NCI-H2171 (cell line): ENCODE measurements at places on chromosomes 13 and 19.

DNA sequence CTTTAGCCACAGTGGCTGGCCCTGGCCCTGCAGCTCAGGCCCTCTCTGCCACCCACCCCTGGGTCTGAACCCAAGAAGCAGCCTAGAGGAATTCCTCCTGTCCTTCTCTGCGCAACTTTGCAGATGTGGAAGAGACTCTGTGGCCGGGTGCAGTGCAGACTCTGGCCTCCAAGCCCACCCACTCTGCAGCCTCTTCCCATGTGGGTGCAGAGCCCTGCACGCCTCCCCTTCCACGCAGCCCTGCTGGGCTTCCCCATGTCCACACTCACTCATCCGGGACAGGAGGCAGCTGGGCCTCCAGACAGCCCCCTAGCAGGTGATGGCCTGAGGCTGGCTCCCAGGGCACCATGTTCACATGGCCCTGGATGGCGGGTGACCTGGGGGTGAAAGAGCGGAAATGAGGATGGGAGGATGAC, 2.5 kb downstream of the TEX29 start:
- DNase-seq: no peak

- DNase-seq: peak; percentile 86
Observed at GRCh38 chr19:46860846-46861690, at the start of gene ARHGAP35. TSS of gene ARHGAP35 (plus strand) at chr19:46860997. CDS start at chr19:46918676, 57,679 bp downstream.

GRCh38 chr19:44848036-44848811, 2.1 kb downstream of the NECTIN2 start:
- DNase-seq: no peak

DNA sequence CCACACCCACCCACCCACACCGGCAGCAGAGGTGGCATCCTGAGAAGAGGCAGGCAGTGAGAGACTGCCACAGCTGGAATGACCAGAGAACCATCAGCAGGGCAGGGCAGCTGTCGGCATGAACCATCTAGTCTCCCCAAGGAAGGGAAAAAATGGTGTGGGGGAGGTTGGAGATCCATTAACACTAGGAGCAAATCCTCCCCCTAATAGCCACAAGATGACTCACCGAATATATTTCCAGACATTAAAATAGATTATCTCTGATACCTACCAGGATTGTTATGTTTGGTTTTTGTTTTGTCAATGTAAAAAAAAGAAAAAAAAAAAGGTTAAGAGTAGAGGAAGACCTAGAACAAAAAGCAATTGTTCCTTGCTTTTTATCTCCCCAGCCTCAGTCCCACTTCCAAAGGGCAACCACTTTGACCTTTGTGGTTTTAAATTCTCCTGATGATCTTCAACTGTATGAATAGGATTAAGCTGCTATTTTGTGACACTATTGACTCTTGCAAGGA, 34.2 kb downstream of the THSD1 start:
- DNase-seq: no peak

DNA sequence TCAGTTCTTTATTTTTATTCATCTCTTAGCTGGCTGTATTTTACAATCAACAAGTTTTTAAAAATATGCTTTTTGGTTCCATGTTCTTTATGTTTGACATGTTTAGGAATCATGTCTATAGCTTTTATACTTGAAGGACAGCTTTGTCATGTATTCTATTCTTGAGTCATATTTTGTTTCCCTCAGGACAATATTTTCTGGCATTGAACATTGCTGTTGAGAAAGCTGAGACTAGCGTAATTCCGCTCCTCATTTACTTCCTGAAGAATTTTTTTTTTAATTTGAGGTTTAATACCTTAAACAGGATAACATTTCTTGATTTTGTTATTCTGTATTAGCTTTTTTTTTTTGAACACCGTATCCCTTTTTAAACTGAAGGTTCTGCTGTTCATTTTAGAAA, 53.2 kb downstream of the RB1 start:
- DNase-seq: no peak

GRCh38 chr19:10695401-10696398, 5.5 kb upstream of the QTRT1 start:
- DNase-seq: peak; percentile 95

- DNase-seq: no peak
Observed at GRCh38 chr13:98785405-98785804, 32.9 kb upstream of the SLC15A1 start.

GRCh38 chr19:16660763-16661479, at the start of gene TMEM38A:
TSS of gene TMEM38A (plus strand) at chr19:16661139. CDS start at chr19:16661218, 79 bp downstream.
- DNase-seq: no peak

DNA sequence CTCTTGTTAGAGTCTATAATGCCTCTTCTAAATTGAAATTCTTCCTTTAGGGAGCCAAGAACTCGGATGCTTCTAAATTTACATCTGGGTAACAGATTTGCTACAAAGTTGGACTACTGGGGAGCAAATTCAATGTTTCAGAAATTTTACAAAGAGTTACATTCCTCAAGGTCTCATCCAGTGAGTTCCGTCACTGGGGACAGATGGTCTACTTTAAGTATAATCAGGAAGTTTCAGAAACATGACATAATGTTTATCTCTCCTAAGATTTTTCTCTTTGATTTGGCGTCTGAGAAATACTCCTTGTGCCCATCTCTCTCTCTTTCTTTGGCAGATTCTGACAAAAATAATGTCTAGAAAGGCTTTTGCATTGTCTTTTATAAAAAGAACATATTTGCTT, 81.5 kb upstream of the MBNL2 start:
- DNase-seq: no peak

- DNase-seq: no peak
Observed at GRCh38 chr19:52659013-52659412, 20.9 kb upstream of the ZNF83 start.

- no peak for DNase-seq
Observed at GRCh38 chr19:7905859-7906258, 2.2 kb downstream of the MAP2K7 start.

DNA sequence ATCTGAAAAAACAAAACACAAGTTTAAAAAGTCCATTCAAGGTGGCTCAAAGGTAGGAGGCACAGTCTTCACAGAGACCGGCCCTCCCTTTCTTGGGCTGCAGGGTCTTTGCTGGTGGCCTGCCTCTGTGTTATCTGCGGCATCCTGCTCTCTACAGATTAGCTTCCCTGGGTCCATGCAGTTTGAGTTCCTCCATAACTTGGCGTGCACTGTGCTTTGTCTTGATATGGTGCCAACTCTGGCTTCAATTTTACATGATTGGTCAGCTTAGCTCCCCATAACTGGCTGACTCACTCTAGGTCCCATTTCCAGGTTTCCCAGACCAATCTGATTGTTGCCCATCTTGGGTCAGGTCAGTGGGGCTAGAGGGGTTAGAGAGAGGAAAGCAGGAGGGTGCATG, 41.8 kb downstream of the TPT1 start:
- no peak for DNase-seq

GRCh38 chr13:72808917-72809500, 27.1 kb downstream of the PIBF1 start:
- DNase-seq: no peak

- DNase-seq: no peak
Observed at GRCh38 chr19:48147597-48148175, 22.5 kb downstream of the LIG1 start.

GRCh38 chr13:66180836-66181235, 1049.3 kb downstream of the PCDH9 start:
- DNase-seq: no peak

DNA sequence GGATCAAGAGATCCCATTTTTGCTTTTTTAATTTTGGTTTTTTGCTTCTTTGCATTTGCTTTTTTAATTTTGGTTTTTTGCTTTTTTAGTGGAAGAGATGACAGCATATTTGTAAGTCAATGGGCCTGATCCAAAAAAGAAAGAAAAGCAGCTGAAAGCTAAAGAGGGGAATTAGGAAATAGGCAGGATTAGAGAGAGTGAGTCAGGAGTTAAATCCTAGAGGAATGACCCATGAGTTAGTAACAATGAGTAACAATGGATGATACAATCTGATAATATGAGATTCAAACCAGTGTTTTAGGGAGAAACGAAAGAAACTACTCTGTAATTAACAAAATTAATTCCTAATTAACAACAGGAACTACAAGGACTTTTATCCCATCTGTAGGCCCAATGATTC, 111.2 kb upstream of the SGCG start:
- no peak for DNase-seq

GRCh38 chr13:38166116-38166515, 183.5 kb upstream of the UFM1 start:
- no peak for DNase-seq

DNA sequence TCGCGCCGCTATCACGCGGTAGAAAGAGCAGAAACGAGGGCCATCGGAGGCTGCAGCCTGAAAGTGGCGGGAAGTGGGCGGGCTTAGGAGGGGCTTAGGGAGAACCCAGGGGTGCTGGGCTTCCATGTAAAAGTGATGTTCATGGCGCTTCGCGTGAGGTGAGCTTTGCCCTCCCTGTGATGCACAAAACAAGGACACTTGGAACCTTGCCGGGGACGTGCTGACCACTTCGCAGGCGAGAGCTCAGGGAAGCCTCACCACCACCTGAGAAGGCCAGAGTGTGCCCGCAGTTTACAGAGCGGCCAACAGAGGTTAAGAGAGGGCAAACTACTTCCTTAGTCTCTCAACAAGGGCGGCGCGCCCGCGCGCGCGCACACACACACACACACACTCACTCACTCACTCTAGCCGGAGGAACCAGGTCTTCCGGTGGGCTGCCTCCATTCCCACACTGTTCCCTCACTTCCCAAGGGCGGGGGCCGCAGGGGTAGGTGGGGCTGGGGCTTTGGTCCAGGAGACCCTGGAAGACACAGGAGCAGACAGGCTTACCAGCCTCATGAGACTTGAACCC, 651 bp downstream of the GAPDHS start:
- no peak for DNase-seq

GRCh38 chr19:11053817-11054195, 35.5 kb upstream of the LDLR start:
- no peak for DNase-seq

- no peak for DNase-seq
Observed at GRCh38 chr13:111513766-111514609, 193.5 kb downstream of the TEX29 start.

GRCh38 chr13:25886438-25887214, 165.2 kb downstream of the SHISA2 start:
- no peak for DNase-seq

DNA sequence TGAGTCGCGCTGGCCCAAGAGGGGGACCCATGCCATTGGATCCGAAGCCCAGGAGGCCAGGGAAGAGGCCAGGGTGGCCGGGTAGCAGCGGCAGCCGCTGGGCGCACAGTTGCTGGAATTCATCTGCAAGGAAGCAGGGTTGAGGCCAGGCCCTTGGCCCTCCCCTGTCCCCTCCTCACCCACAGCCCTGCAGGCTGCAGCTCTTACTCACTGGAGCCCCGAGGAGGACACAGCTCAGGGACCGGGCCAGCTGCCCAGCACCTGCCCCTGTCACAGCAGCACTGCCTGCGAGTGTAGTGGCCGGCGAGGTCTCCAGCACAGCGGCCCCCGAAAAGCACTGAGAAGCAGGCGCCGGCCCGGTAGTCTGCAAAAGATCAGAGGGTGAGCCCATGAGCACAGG, 11.2 kb downstream of the FBN3 start:
- no peak for DNase-seq
